Nucleus accumbens (tissue), 56 donors: ENCODE measurements at places on chromosomes 16 and 17.
A peak's percentile ranks its signal among the peaks of the same experiment; 100 is the strongest.

GRCh38 chr17:45834471-45835396, 9.9 kb upstream of the SPPL2C start:
- DNase-seq = no peak

GRCh38 chr16:88366704-88367047, 16.1 kb upstream of the ZNF469 start:
- no peak for DNase-seq

GRCh38 chr17:38874505-38875400, 4.9 kb downstream of the LASP1 start:
- DNase-seq = no peak

DNA sequence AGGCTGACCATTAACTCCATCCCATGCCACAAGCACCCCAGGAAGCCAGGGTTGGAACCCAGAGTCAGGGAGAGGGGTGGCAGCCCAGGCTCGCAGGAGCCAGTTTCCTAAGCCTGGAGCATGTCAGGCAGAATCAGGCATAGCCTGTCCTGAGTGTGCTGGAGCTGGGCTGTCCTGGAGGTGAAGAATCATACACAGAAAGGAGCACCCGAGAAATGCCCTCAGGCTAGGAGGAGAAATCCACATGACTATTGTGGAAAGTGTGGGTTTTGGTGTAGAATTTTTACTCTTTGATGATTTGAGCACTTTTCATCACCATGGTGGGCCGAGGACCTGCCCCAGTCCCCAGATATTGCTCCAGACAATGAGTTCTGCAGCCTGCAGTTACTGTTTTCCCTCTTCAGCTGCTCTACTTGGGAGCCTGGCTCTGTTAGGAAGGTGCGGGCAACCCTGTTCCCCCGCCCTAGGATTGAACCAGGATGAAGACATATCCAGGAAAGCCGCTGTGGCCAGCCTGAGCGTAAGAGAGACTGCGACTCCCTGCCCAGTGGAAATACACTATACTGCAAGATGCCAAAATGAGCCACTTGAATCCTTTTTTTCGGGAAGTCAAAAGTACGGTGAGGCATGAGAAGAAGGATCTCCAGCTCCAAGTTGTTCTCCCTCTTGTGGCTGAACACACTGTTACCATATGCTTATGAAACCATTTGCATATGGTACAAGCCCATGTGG, 29.0 kb upstream of the HEATR6 start:
- DNase-seq = no peak

DNA sequence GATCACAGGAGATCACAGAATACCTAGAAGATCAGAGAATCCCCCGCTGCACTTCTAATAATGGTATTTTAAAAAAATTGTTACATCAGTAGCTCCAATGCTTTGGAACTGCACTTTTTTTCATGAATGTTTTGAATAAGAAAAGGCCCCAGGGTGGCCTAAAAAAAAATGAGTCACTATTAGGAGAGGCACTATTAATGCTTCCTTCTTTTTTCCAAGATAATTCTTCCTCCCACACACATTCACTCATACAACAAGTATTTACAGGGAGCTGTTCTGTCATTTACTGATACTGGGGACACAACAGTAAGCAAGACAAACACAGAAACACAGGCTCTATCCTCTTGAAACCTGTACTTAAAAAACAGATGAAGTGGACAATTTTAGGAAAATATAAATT, 675 bp upstream of the PDZD9 start:
- DNase-seq = no peak

- no peak for DNase-seq
Measured at GRCh38 chr17:68512960-68513474, 787 bp downstream of the PRKAR1A start.

DNA sequence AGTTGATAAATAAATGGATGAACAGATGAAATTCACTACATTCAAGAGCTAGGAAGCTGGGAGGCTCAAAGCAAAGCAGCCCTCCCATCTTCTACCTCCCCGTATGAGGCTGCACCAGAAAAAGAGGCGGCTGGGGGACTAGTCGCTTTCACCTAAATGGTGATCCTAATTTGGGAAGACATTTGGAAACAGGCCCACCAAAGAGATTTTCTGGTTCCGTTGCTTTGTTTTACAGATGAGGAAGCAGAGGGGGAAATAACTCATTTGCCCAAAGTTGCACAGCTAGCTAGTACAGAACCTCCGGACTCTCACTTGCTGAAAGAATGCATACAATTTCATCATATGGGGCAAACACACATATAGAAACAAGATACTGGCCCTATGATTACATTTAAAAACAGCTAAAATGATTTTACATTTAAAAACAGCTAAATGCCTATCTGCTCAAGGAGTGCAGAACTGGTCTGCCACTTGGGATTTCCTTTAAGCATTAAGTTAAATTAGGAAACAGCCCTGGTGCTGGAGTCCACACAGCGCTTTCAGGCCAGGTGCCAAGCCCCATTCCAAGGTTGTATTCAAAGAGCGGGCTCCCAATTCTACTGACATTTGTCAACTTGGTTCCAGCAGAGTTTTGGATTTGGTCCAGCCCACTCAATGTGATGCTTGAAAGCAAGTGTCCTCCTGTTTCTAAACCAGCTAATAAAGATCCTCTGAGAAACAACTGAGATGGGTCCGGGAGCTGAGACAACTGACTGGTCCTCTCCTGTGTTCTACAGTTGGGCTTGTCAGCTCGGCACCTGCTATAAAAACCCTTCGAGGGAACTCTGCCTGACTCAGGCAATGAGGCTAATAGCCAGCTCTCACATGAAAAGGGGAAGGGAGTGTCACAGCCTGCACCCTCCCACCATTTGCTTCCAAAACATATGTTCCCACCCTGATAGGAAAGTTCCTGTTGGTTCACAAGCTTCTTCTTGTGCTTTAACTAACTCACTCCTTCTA, 11.7 kb downstream of the ERN1 start:
- no peak for DNase-seq

DNA sequence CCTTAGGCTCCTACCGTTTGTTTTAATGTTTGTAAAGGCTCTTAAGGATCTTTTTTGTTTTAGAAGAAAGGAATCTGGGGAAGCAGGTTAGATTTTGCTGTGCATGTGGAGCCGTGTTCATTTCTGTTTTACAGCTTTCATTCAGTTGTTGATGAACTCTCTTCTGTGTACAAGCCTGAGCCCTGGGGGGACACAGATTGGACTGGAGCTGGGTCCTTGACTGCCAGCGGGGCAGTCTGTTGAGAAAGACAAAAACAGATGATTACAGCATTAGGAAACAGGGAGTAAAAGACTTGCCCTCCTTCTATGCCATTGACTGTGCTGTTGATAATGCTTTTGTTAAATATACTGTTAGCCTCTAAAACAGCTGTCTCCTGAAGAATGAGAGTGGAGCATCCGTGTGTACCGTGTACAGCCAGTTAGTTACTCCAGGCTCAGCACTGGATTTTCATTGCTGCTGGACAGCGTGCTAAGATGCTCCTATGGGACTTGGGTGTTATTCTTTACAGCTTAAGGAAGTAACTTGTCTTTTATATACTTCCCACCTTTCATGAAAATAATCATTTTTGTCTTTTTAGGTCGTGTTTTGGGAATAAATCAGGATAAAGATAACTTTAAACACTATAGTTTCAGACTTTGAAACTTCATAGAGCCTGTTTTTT, 3.2 kb downstream of the MAP1LC3B start:
- no peak for DNase-seq

GRCh38 chr17:80807882-80808281, 183.8 kb upstream of the CHMP6 start:
- DNase-seq = no peak

DNA sequence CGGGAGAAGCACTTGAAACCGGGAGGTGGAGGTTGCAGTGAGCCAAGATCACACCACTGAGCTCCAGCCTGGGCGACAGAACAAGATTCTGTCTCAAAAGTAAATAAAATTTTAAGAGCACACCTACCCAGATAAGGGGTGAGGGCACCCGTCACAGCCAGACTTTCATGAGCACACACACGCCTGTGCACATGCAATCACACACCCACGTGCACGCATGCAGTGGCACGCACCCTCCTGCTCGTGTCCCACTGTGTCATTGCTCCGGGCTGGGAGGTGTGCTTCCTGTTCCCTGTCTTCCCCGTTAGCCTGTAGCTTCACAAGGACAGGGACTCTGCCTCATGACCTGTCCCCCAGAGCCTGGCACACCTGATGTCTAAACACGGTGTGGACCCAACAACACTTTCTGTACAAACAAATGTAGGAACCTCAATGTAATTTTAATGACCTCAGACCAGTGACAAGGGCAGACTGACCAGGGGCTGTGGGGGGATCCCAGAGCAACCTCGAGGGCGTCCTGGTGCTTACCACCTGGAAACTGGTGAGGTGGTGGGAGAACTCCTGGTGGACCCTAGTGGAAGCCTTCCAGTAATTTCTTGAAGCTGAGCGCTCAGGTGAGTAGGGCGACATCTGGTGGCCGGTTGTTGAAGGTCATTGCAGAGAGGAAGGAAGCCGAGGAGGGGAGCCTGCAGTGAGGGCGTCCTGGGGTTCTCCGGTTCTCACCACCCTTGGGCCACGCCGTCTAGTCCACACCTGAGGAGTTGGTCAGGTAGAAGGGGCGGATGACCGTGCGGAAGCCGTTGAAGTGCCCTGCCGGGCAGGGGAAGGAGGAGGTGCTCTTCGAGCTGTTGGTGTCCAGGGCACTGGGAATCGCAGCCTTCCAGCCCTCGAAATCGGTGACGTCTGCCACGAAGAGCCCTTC, 8.6 kb downstream of the LGALS3BP start:
- DNase-seq = peak; percentile 90

DNA sequence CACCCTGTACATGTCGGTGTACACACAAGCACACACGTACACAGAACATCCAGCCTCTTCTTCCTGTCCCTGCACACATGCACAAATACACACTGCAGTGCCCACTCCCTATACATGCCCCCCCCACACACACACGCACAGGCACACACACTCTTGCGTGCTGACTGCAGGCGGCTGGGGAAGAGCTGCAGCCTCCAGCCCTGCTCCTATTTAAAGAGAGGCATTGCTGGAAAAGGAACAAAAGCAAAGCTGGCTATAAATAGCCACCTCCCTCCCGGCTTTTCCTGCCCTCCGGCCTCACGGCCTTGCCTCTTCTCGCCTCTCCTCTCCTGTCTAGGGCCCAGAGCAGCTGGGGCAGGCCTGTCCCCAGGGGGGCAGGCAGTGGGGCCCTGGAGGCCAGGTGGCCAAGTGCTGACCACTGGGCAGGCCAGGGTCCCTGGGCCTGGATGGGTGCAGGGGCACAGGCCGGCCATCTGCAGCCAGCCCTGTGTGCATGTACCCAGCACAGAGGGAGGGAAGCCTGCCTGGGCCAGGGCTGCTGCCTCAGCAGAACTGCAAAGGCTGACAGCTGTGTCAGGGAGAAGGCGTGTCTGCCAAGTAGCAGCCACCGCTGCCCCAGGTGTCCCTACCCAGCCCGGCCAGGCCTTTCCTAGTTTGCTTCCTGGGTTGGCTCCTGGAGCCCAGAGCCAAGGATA, 25.4 kb downstream of the RTN4RL1 start:
- no peak for DNase-seq

GRCh38 chr17:74890554-74890953, 2.9 kb downstream of the FADS6 start:
- no peak for DNase-seq

GRCh38 chr17:43874293-43874692, 27.3 kb downstream of the CD300LG start:
- no peak for DNase-seq

- DNase-seq = no peak
Measured at GRCh38 chr16:57532266-57532625, 4.1 kb downstream of the CCDC102A start.

GRCh38 chr16:31105677-31106213, 2.4 kb upstream of the BCKDK start:
- peak; percentile 68 for DNase-seq

- DNase-seq = no peak
Measured at GRCh38 chr16:56615353-56615752, 7.0 kb downstream of the MT2A start.

- no peak for DNase-seq
Measured at GRCh38 chr17:31508288-31509094, 117.0 kb downstream of the RAB11FIP4 start.

DNA sequence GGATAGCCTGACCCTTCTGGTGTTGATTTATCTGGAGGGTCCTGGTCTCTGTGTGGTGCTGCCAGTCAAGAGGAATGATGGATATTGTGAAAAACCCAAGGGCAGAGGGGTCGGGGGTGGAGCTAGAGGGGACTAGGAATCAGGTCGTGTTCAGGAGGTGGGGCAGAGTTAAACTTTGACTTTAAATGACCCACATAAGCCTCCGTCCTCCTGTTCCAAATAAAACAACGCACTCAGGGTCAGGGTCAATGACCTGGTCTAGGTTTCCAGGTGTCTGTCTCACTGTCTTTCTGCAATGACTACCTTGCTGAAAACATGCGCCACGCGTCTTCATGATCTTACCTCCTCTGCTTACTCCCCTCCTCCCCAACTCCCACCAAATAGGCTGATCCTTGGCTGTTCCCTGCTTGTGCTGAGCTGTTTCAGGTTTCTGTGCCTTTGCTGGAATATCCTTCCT, 14.7 kb downstream of the AOC3 start:
- no peak for DNase-seq

DNA sequence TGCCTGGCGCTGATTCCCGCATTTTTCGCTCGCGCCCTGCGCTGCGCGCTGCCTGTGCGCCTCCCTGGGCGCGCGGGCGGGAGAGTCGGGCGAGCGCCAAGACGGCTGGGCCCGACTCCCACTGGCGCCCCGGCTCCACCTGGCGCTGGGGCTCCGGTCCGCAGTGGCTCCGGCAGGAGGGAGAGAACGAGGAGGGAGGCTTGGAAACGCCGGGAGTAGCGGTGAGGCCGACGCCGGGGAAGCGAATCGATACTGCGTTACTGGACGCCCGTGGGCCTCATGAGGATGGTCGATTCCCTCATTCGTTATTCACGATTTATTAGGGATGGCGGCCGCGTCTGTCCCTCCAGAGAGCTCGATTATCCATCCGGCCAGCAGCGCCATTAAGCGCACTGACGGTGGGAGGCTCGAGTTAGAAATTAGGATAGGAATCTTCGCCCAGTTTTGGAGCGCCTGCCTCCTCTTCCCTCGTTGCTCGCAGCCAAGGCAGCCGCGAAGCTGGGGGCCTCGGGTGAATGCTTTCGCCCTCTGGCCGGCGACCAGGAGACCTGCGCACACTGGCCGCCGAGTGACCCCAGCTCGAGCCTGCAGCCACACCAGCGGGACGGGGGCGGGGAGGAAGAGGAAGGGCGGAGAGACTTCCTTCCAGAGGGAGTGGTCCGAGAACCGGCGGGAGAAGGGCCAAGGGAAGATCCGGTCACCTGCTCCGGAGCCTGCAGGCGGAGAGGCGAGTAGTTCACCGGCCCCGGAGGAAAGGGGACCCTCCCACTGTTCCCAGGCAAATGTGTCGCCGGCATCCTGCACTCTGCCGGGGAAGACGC, 1.3 kb upstream of the PCGF2 start:
- DNase-seq = no peak

DNA sequence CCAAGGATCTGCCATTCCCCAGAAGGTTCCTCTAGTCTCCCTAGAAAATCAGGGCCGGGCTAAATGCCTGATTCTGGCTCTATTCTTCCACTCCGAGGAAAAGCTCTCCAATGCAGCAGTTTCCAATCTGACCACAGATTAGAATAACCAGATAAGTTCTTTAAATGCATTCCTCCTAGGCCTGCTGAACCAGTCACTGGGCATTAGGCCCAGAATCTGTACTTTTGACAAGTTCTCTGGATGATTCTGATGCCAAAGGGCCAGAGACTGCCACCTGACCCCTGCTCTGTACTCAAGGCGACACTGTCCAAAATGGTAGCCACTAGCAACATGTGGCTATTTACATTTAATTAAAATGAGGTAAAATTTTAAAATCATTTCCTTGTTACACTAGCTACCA, 22.3 kb downstream of the MAP3K14 start:
- DNase-seq = no peak
